ENCODE measurements at places on chromosomes 4 and X.

- no peak for DNase-seq
These were observed 7.0 kb downstream of the PKD2 start for GRCh38 chr4:88014386-88014905.

- DNase-seq = no peak
These were observed 101.4 kb upstream of the PDE5A start for GRCh38 chr4:119729835-119730670.

DNA sequence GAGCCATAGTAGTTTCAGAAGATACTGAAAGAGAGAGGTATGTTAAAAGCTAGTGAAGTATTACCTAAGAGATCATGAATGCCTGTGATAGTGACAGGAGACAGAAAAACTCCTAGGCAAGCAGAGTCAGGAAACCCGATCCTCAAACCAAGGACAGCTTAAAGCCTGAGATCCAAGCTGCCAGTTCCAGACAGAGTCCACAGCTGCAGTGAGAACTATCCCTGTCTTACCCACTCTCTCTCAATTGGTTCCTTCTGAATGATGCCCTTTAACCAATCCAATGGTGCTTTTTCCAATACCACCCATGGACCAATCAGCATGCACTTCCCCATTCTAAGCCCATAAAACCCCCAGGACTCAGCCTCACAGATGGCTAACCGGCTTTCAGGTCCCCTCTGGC is 90.4 kb upstream of the PCDH10 start:
- DNase-seq = no peak

- DNase-seq = no peak
These were observed 32.8 kb upstream of the SGMS2 start for GRCh38 chr4:107791902-107792301.

DNA sequence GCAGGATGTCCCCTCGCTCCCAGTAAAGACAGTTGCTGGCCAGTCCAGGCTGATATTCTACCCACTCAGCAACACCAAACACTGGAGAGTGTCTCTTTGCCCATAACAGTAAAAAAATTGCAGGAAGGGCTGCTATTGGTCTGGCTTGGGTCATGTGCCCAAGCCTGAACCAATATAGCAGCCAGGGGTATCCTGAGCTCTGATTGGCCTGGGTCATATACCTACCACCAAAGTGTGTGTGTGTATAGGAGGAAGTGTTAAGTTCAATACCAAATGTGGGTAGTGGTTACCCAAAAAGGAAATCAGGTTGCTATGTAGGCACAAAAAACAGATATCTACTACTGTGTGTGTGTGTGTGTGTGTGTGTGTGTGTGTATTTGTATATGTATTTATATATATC is 373.2 kb downstream of the BCOR start:
- no peak for DNase-seq

DNA sequence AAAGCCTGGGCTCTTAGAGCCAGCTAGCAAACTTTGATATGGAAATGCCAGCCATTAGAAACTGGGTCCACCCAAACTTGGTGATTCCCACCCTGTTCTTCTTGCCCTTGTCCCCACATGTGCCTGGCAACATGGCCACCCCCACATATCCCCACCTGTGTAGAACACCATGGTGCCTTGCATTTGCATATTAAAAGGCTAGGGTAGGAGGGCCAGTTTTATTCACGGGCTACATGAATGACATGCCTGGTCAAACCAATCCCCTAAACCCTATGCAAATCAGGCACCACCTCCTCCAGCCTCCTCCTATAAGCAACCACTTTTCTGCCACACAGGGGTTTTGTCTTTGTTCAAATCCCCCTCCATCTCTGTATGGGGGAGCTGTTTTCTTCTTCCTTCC is 104.9 kb downstream of the CLNK start:
- no peak for DNase-seq

DNA sequence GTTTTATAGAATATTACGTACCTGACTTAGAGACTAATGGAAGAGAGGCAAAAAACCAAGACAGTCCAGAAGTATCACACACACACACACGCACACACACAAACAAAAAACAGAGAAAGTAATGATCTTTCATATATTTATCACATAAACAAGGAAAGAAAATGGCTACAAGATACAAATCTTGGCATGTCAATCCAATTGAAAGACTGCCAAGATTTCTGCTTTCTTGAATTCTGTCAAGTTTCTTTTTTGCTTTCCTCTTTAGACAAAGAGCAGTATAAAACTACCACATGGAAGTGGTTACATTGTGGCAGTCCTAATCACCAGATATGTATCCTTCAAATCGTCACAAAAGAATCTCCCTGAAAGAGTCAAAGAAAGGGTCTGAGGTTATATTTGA is 2097.4 kb upstream of the AGA start:
- DNase-seq = no peak

GRCh38 chrX:16990839-16991238 is 44.4 kb downstream of the REPS2 start:
- no peak for DNase-seq

GRCh38 chr4:72712997-72713396 is 144.0 kb upstream of the ADAMTS3 start:
- no peak for DNase-seq

DNA sequence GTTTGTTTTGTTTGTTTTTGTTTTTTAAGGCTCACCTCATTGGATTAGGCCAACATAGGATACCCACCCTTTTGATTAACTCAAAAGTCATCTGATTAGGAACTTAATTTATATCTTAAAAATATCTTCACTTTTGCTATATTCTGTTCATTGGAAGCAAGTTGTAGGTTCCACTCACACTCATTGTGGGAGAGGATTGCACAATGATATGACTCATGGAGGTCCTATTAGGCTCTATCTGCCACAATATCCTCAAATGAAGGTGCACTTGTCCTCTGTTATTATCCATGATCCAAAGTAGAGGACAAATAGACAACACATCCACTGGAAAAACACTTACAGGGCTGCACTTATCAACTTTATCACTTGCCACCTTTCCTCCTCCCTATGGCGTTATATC is 60.5 kb upstream of the ADAMTS3 start:
- DNase-seq = no peak

DNA sequence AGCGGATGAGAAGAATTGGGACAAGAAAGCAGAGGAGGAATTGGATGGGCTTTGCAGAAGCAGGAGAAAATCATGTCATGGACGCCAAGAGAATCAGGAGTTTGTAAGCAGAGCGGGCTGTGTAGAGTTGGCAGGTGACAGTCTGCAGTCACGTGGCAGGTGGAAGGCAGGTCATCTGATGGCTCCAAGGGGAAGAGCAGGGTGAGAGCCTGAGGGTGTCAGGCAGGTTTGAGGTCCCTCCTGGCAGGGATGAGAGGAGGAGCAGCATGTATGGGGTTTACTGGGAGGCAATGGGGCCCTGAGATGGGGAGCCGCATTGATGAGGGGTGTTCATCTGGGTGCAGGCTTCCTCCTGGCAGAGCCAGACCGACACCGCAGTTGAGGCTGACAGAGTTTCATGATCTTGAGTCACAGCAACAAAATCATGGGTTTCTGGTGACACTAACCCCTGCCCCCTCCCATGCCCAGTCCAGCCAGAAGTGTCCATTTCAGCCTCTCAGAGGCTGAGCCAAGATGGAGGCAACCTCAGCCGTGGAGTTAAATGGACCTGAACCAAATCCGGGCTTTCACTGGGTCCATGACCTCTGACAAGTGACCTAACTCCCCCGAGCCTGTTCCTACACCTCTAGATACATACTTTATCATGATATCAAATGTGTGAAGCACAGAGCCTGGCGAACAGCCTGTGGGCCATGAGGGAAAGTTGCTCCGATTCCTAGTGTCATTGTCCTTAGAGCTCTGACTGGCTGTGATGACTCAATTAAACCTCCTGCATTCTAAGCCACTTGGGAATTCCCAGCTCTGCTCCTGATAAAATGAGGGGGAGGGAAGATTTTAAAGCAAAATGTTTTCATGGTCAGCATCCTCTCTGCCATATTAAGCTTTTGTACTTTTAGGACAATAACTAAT is 36.1 kb downstream of the EVC start:
- no peak for DNase-seq

DNA sequence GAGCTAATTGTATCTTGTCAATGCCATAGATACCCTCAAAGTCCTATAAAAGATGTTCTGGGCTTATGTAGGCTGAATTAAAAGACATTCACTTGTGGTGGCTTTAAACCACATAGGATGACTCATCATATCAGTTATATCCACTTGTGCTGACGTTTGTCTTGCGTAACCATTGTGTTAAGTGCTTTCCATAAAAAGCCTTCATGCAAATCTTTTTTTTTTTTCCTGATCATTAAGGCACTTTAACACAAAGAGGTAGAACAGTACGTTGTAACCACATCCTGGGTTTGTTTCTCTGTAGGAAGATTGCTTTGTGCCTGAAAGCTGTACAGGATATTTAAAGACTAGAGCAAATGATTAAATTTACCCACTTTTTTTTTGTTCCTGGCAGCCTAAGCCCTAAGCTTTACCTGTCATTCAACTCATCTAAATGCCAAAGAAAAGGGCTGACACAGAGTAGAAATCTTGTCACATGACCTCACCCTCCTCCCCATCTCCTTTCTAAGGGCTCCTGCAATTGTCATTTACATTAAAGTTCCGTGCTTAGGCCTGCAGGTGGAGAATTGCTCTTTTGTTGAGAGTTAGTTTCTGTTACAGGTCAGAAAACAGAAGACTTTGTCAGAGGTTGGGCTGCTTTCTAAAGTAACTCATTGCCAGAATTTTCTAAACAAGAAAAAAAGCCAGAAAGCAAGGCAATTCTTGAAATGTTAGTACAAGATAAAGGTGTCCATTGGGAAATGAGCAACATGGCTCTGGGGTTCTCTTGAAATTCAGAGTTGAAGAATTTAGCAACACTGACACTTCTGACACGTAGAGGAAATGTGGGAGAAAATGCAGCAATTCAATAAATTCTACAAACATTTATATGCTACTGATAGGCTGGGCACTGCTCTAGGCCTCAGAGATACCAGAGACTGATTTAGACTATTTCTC is 555.6 kb downstream of the PPARGC1A start:
- DNase-seq = peak; percentile 52

GRCh38 chr4:15648600-15648999 is 6.6 kb downstream of the FBXL5 start:
- no peak for DNase-seq

- no peak for DNase-seq
These were observed 20.8 kb upstream of the FAM13A start for GRCh38 chr4:89077761-89078160.

DNA sequence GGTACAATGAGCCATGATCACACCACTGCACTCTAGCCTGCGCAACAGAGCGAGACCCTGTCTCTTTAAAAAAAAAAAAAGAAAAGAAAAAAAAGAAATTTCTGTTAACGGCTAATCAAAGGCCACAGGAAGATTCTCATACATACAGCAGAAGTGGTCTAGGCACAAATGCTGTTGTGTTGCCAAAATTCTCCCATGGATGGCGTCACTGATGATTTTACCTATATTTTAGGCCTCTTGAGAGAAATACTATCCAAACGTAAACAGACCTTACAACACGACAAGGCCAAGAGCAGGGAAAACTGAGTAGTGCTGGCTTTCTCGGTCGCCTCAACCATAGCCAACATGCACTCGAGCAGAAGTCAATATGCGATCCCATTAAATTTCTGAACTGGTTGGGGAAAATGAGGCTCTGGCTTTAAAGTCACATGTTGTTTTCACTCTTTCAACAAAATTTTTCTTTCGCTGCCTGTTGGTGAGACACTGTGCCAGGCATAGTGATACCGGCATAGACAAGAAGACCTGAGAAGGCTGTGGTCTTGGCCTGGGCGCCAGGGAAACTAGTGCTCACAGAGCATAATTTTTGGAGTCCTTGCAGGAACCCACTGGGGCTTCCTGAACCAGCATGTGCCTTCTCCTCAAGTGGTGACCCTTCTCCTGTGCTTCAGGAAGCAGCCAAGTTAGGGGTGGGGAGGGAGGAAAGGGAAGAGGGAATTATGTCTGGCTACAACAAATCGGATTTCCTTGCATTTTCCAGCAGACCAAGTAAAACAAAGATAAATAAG is 20.6 kb downstream of the SH3KBP1 start:
- DNase-seq = no peak

DNA sequence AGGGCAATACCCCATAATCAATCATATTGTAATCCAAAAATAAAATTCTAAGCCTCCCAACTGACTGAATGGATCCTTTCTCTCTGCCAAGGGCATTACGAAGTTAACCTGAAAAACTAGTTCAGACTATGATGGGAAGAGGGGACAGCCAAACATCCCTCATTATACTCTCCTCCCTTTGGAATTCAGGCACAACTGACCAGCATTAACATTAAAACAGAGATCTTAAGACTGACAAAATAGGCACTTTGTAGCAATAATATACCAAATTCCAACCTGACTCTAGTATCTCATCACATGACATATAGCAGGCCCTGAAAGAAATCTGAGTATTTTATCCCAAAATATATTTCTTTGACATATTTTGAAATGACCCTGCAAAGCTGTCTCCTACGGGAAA is 55.0 kb upstream of the SPP1 start:
- DNase-seq = no peak

- no peak for DNase-seq
These were observed 53.6 kb downstream of the OSTC start for GRCh38 chr4:108703966-108704365.

- peak; percentile 31 for DNase-seq
These were observed 63.2 kb downstream of the CLDN22 start for GRCh38 chr4:183256756-183257385.

DNA sequence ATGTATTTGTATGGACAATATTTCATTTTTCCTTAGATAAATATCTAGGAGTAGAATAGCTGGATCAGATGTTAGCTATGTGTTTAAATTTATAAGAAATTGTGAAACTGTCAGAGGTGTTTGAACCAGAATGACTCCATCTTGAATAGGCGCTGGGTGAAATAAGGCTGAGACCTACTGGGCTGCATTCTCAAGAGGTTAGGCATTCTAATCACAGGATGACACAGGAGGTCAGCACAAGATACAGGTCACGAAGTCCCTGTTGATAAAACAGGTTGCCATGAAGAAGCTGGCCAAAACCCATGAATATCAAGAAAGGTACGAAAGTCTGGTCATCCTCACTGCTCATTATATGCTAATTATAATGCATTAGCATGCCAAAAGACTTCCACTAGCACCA is 36.3 kb upstream of the SPIN4 start:
- no peak for DNase-seq

DNA sequence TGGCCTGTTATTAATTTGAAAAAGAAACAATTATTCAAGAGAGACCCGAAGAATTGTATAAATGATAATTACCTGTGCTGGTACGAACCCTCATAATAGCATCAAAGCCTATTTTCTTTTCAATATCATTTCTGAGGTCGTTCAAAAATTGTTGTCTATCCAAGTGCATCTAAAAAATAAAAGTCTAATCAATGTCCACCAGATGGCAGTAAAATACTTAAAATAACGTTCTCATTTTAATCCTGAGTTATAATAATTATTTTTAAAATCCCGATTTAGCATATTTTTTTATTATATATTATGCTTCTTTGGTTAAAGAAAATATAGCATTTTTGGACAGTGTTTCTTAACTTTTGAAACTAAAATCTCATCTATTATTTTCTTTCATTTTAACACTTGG is 55.7 kb downstream of the METTL14 start:
- DNase-seq = peak; percentile 6

DNA sequence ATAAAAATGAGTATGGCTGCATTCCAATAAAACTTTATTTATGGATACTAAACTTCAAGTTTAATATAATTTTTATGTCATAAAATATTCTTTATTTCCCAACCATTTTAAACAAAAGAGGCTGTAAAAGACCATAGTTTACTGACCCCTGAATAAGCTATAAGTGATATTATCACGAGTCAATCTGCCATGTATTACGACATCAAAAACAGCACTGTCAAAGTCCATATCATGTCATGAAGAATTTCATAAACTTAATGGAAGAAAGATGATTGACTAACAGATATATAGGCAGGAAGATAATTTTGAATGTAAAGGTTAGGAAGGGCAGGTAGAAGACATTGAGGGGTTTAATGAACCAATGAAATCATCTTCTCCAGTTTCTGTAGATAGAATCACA is 18.2 kb downstream of the TMEM156 start:
- no peak for DNase-seq
